ENCODE measurements at places on chromosomes 6 and 20.

- DNase-seq: no peak
Measured at GRCh38 chr6:121042766-121043165, 291.5 kb downstream of the TBC1D32 start.

GRCh38 chr6:163282672-163283071, 131.8 kb upstream of the QKI start:
- DNase-seq: no peak

GRCh38 chr6:157561414-157561790, 180.4 kb downstream of the ZDHHC14 start:
- no peak for DNase-seq

GRCh38 chr6:3560211-3560610, 103.4 kb upstream of the SLC22A23 start:
- no peak for DNase-seq

DNA sequence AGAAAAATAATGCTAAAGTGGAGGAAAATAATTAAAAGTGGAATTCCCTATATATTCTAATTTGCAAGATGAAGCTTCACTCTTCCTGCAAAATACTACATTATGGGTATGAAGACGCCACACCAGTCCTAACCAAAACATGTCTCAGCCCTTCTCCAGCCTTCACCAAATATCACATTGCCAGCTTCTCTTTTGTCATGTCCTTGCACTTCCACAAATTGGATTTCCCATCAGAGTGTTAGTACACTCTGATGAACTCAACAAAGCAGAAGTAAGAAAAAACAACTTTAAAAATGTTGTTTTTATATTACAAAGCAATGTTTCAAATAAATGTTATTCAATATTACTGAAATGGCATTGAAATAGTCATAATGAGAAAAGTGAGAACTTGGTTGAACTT, 62.4 kb upstream of the RNF146 start:
- no peak for DNase-seq

GRCh38 chr6:158737710-158738615, 81.2 kb downstream of the EZR start:
- no peak for DNase-seq

GRCh38 chr6:41734666-41735426, 562 bp downstream of the TFEB start:
- peak; percentile 14 for DNase-seq

GRCh38 chr6:156438350-156438923, 338.7 kb upstream of the ARID1B start:
- DNase-seq: peak; percentile 55

DNA sequence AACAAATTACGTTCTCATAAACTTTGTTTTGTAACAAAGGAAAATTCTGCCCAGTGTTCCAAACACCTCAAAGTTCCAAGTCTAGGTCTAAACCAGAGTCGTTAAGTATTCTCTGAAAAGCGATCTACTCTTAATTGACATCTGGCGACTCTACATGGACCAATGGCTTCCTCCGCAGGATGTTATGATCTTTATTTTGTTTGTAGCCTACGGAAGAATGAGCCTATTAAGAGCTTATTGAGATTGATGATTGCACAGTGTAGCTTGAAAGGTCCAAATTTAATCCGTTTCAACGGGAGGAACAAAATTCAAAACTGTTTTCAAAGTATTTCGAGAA, 61.1 kb downstream of the FAM217A start:
- peak; percentile 54 for DNase-seq

DNA sequence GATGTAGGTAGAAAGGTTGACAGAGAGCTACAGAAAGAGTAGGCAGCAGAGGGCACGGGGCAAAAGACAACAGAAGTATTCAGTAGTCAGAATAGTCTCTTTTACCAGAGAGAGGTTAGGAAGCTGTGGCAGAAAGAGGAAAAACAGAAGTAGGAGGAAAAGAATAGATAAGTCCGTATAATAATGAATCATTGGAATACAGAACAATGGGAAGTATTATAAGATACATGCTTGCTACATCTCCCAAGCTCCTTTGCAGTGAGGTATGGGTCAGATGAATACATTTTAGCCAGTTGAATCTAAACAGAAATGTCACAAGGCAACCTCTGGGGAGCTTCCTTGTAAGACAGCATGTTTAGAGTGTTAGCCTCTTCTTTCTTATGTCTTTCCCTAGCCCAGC, 570.5 kb upstream of the CITED2 start:
- DNase-seq: no peak

- DNase-seq: no peak
Measured at GRCh38 chr6:160917572-160917971, 74.0 kb upstream of the MAP3K4 start.

DNA sequence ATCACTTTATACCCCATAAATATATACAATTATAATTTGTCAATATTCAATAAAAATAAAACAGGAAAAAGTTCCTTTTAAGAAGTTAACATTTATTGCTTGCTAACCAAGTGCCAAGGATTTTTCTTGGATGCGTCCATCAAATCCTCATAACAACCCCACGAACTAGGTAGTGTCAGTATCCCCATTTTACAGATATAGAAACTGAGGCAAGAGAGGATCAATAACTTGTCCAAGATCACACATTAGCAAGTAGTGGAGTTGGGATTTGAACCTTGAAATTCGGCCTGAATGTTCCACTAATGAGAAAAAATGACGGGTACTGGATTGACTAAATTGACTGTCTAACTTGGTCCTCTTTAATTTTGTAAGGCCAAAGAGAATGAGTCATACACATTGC, 5.7 kb upstream of the L3MBTL3 start:
- no peak for DNase-seq

DNA sequence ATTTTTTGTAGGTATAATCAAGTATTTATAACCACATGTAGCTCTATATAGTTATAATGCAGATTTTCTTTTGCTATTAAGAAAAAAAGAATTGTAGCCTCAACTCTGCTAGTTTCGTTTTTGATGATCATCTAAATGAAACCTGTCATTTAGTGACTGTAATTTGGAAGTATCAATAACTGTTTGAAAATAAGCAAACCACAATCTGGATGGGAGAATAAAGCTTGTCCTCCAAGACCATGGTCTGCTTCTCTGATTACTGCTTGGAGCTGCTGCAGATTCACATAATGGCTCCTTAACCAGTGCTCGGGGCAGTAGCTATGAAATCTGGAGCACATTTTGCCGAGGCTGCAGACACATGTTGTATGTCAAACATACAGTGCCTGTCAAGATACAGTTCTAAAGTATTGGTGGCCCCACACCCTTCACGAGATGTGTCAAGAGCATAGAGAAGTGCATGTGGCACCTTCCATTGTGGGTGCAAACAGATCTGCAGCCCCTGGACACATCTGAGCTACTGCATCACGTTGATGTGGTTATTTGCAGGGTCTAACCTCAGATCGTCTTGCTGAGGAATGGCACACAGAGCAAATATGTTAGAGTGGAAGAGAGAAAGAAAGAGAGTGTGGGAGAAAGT, 255.7 kb upstream of the SUPT3H start:
- DNase-seq: no peak

DNA sequence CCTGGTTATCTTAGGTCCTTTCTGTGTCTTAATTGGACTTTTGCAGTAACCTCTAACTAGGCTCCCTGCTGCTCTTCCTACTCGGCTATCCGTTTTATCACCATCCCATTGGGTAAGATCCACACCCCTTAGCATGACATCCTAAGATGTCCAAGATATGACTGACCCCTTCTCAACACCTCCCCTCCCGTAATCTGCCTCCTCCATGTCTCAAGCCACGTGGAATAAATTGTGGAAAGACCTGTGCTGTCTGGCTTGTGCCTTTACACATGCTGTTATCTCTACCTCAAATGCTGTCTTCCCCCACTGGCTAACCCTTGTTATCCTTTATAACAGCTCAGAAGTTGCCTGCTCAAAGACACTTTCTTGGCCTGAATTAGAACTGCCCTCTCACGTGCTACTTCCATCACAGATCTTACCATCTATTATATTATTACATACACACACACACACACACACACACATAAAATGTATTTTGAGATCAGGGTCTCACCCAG, 26.5 kb downstream of the EIF2S2 start:
- no peak for DNase-seq

DNA sequence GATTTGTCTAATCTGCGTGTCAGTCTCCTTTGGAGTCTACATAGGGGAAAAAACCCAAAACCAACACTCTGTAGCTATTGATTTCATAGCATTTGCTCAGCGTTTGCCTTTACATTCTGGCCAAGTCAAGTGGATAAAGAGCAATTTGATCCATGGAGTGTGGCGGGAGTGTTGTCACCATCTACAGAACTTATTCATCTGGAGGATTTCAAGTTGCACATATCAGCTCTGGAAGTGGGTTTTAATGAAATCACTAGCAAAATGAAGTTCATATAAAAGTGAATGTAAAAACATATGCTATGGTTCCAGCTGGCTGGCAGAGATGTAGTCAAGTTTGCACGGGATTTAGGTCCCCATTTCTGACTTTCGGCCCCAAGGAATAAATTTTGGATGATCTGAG, 219.7 kb upstream of the SUPT3H start:
- DNase-seq: no peak

GRCh38 chr6:108557494-108558371, 3.0 kb upstream of the FOXO3 start:
- DNase-seq: no peak

GRCh38 chr6:100671740-100672139, 207.0 kb upstream of the SIM1 start:
- DNase-seq: no peak

DNA sequence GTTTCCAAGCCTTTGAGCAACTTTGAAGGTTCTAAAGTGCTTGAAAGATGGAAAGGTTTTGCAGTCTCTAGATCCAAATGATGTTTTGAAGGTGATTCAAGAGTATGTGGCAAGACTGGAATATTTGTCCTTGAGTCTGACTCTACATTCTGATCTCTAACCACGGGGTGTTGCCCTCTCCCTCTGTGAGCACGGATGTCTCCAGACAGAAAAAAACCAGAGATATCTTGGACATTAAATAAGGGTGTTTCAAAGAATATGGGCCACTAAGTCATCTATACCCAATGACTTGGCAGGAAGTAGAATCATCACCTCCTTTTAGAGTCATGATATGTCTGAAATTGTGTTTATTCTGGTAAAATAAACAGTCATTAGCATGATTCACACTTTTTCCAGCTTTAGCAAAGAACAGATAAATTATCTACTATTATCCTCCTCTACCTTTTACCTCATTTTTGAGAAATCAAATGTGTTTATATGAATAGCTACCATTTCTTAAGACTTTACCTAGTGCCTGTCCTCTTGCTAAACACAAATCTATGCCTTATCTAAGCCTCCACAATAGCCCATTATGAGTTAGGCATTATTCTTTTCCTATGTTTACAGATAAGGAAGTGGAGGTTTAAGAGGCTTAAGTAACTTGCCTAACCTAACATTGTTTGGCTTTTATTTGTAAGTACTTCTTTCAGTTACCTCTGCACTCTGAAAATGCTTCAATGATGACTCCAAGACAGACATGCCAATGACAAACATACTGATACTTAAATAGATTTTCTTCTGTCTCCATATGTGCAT, 384.4 kb downstream of the BMP2 start:
- DNase-seq: peak; percentile 43

GRCh38 chr20:18943542-18943941, 130.0 kb downstream of the SCP2D1 start:
- DNase-seq: no peak

Data from retinal pigment epithelial cell (primary cell).